ENCODE measurements at places on chromosomes 3 and 15. TPM values are rescaled to one million over a fixed set of nuclear protein-coding genes. Genes with fewer than 3 reads are reported as not detected.

DNA sequence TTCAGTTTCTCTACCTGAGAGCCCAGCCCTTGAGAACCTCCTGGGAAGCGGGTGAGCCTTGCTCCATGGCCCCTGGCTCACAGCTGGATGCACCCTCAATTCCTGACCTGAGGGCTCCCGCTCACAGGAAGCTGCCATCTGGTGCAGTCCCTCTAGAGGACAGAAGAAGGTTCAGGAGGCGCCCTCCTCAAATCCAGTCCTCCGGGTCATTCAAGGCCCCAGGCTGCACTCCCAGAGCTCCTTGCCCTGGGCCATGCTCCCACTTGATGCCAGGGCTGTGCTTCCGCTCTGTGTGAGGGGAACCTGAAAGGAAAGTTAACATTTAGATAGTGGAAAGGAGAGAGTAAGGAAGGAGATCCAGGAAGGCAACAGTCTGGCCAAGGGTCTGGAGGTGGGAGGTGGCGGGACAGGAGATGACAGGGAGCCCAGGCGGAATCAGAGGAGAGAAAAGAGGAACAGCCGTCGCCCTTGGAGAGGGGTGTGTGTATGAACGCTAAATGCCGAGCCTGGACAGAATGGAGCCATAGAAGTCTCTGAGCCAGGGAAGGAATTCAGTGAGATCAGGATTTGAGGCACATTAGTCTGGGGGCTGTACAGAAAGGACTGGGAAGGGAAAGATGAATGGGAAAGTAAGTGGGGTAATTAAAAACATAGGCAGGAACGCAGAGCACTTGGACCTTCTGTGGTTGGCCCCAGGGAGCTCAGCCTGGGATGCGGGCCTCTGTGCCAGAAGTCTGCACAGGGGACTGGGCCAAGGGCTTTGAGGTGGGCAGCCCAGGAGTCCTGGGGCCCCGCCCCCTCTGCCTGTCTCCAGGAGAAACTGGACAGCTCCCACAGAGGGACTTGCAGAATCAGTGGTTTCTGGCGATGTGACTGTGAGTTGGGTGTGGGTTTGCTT is 26.1 kb downstream of the TBC1D21 start:
- DNase-seq = no peak

- no peak for DNase-seq
These were observed 104.3 kb upstream of the RASGRP1 start for GRCh38 chr15:38668898-38669391.

The DPPA2 gene
- not detected for polyA plus RNA-seq

- DNase-seq = no peak
These were observed 169.7 kb upstream of the TMCO5A start for GRCh38 chr15:37764733-37765191.

DNA sequence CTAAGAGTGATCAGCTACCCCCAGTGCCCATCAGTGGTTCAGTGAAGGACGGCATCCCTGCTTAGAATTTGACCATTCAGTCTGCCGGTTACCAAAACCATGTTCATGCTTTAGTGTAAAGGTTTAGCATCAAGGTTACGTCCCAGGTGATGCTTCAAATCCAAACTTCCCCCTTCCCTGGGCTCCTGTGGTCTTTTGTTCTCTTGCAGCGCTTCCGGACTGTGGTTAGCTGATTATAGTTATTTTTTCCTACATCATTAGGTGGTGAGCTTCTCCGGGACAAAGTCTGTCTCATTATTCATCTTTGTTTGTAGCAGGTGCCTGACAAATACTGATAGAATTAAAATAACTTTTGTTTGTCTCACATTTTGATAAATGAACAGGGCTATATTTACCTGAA is 28.3 kb upstream of the MYZAP start:
- DNase-seq = no peak
